ENCODE measurements at places on chromosomes 2 and 18.

GRCh38 chr2:236673126-236673822 lies 103.6 kb downstream of the ACKR3 start:
- no peak for DNase-seq

DNA sequence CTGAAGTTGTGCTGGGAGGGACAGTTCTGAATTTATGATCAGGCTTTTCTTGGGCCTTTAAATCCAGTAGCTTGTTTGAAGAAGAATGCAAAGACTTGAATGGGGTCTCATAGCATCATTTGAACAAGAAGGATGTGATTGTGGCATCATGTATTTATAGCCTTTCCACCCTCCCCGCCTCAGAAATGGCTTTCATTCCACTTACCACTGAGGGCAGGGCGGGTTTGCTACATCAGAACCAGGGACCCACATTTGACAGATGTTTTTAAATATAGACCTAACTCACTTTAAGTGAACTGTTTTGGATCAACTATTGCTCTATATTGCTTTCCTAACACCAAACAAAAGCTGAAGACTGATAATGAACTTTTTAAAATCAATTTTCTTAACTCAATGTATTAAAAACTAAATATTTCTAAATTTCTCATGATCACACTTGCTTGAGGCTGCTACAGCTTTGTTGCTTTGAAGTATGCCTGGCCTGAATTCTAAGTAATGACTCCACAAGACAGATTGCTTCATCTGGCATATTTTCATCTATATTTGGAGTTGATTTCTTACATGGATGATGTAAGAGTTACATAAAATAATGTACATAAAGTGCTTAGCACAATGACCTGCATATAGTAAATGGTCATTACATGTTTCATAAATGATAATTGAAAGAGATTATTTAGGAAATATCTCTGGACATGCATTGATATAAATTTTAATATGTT lies 1552.9 kb upstream of the SLC39A10 start:
- DNase-seq = no peak

- no peak for DNase-seq
Observed at GRCh38 chr18:7626175-7626921, 59.2 kb downstream of the PTPRM start.

GRCh38 chr2:145220496-145220895 lies 700.6 kb upstream of the ZEB2 start:
- DNase-seq = no peak

DNA sequence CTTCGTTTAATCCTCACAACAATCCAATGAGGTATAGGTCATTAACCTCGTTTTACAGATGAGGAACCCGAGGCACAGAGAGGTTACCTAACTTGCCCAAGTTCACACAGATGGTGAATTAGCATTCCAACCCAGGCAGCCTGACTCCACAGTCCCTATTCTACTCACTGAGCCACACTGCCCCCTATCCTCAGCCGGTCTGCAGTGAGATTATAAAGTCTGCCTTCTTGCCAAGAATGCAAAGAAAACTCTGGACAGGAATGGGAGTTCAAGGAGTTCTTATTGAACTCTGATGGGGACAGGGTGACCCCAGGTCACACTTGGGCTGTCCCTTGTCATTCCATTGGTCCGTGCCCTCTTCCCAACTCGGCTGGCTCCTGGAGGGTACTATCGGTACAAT lies 118.1 kb upstream of the MSH6 start:
- DNase-seq = no peak

DNA sequence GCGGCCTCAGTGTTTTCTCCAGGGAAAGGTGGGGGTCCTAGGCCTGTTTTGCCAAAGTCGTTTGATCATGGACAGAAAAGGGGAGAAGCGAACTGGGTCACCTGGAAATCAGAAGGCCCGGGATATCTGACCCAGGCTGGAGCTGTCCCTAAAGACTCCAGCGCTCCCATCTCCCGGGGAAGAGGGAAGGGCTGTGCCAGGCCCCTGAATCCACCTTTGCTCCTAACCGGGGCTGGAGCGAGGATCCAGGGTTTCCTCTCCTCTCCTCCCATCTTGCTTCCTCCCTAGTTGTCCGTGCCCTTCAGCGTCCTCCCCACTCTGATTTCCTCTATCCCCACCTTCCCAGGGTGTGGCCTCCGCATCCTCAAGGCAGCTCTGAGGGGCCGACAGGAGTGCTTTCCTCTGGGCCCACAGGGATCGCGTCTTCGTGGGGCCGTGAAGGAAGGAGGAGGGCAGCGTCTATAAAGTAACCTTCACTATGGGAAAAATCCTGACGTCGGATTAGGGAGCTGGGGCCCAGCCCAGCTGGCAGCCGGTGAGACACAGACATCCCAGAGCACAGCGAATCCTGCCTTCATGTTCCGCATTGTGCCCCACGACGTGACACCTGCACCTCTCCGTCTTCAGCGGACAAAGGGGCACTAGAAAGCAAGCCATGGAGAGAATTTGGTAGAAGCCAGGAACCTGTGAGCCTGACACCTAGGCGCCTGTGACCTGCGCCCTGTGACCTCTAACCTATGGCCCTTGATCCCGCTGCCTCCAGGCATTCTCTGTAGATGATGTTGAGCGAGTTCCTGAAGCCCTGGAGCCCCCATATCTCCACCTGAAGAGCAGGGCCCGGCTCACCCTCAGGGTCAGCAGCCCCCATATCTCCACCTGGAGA lies 212.7 kb upstream of the SALL3 start:
- DNase-seq = no peak

DNA sequence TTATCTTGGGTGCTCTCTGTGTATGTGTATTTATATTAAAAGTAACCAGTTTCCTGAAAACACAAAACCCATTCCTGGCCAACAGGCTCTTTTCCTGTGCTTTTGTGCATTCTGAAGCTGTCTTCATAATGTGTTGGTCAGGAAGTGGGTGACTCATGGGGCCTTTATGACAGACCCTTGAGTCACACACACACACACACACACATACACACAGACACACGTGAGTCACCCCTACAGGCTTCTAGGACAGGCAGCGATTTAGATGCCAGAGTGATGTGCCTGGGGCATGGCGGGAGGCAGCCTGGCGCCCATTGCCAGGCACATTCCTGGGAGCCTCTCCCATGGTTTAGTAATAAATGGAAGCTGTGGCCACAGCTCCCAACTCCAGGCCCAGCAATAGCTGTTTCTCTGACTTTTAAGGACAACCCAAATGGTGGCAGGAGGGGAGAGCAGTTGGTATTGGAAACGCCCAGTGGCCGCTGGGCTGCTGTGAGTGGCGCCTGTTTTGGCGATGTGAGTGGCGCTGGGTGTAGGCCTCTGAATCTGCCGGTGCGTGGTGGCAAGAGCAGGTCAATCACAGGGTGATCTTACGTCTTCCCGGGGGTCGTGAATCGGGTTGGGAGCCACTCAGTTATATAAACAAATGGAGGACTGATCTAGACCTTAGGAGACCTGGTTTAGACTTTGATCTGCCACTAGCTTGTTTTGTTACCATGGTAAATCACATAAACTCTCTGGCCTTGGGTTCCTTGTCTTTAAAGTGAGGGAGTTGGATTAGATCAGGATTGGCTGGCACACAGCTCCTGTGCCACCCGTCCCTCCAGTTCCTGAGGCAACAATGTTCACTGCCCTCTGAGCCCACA lies 150.7 kb upstream of the DLX2 start:
- DNase-seq = peak; percentile 80

Data from inflammatory macrophage (primary cell).